G401 (cell line): ENCODE measurements at places on chromosomes 5 and 9. TPM values are rescaled to one million over a fixed set of nuclear protein-coding genes. Genes with fewer than 3 reads are reported as not detected.

HTR1A gene
- total RNA-seq: not detected in 2 replicates

KCNMB1 gene
- not detected in 2 replicates for total RNA-seq

LCP2 gene
- not detected in 2 replicates for total RNA-seq

ASS1 gene
- total RNA-seq: 0.31 and 2.8 TPM in 2 replicates

PCDHB5 gene
- not detected in 2 replicates for total RNA-seq

SLC27A6 gene
- total RNA-seq: not detected in 2 replicates

PRUNE2 gene
- not detected in 2 replicates for total RNA-seq
